ENCODE measurements at places on chromosomes 13 and 19.
A peak's percentile ranks its signal among the peaks of the same experiment; 100 is the strongest.

GRCh38 chr13:71979616-71980015 lies 112.6 kb upstream of the DACH1 start:
- H3K36me3 ChIP-seq = no peaks in the 10 kb centered on the region
- no peaks in the 10 kb centered on the region for H3K4me1 ChIP-seq
- no peak overlapping the region for H3K4me3 ChIP-seq
- DNase-seq = no peak
- H3K27ac ChIP-seq = no peak overlapping the region

DNA sequence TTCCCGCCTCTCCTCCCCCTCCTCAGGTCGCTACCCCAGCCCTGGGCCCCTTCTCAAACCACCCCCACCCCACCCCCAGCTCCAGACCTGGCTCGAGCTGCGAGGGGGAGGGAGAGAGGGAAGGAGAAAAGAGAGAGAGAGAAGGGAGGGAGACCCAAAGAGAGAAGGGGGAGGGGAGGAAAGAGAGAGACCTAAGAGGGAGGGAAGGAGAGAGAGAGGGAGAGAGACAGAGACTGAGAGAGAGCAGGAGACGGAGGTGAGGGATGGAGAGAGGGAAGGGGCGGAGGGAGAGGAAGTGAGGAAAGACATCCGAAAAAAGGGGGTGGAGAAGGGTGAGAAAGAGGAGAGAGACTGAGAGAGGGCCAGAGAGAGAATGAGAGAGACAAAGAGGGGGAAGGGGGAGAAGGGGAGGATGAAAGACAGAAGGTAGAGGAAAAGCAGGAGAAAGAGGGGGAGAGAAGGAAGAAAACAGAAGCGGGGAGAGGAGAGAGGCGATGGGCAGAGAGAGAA lies 2.0 kb upstream of the SPACA6 start:
- peaks cover 5% of the 10 kb centered on the region for H3K4me1 ChIP-seq
- H3K27ac ChIP-seq = peak overlapping the region; percentile 93
- H3K36me3 ChIP-seq = no peaks in the 10 kb centered on the region
- no peaks in the 10 kb centered on the region for H3K27me3 ChIP-seq

GRCh38 chr19:51799034-51799773 lies 4.2 kb downstream of the FPR3 start:
- no peak overlapping the region for H3K27ac ChIP-seq
- DNase-seq = no peak
- no peaks in the 10 kb centered on the region for H3K27me3 ChIP-seq
- H3K4me1 ChIP-seq = no peaks in the 10 kb centered on the region
- no peak overlapping the region for H3K4me3 ChIP-seq

DNA sequence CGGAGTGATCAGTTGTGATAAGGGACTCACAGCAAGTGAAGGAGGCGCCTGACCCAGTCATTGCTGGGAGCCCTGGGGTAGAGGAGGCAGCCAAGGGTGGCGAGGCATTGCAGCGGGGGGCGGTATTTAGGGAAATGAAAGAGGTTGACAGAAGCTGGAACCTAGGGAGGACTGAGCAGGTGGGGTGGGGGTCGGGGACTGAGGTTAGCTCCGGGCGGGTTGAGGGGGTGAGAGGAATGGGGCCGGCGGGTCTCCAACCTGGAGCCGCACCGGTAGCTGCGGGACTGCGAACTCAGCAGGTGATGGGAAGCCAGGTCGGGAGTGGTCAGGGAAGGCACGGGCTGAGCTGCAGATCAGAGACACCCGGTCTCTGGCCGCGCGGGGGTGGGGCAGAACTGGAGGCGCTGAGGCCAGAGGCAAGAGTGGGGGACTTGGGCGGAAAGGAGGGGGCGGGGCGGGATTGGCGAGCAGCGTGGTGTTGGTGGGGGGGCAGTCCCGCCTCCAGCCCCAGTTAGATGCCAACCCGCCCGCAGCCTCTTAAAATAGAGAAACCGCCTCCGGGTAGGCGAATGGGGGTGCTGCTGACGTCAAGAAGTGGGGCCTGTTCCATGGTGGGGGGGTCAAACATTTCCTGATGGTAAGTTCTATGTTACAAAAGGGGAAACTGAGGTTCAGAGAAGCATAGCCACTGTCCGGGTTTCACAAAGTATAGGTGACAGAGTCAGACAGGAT lies 1.5 kb downstream of the MAST3 start:
- H3K27me3 ChIP-seq = no peaks in the 10 kb centered on the region
- DNase-seq = peak; percentile 43
- peak overlapping the region; percentile 31 for H3K4me3 ChIP-seq
- peaks cover 9% of the 10 kb centered on the region for H3K4me1 ChIP-seq
- no peaks in the 10 kb centered on the region for H3K36me3 ChIP-seq

GRCh38 chr19:16142032-16142580 lies 1.4 kb upstream of the HSH2D start:
- H3K36me3 ChIP-seq = no peaks in the 10 kb centered on the region
- DNase-seq = no peak
- peaks cover 26% of the 10 kb centered on the region for H3K4me1 ChIP-seq
- no peak overlapping the region for H3K4me3 ChIP-seq

GRCh38 chr19:38336638-38337359 lies 1.2 kb downstream of the CATSPERG start:
- H3K36me3 ChIP-seq = no peaks in the 10 kb centered on the region
- DNase-seq = peak; percentile 93
- peaks cover 5% of the 10 kb centered on the region for H3K4me1 ChIP-seq
- H3K27me3 ChIP-seq = no peaks in the 10 kb centered on the region
- H3K4me3 ChIP-seq = peak overlapping the region; percentile 92

GRCh38 chr19:16368385-16369305 lies 44.0 kb downstream of the KLF2 start:
- no peaks in the 10 kb centered on the region for H3K36me3 ChIP-seq
- H3K27me3 ChIP-seq = no peaks in the 10 kb centered on the region
- peak overlapping the region; percentile 99 for H3K27ac ChIP-seq
- peak overlapping the region; percentile 59 for H3K4me3 ChIP-seq

DNA sequence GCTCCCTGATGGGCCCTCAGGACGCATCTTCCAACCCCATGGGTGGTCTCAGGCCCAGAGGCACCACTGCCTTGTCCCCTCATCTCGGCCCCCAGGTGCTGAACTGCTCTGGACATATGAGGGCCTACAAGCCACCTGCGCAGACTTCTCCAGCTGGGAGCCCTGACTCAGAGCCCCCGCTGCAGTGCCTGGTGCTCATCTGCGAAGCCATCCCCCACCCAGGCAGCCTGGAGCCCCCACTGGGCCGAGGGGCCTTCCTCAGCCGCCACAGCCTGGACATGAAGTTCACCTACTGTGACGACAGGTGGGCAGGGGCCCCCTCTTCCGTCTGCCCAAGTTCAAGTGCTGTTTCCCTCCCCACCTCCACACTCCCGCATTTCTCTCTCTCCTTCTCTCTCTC lies 12.2 kb downstream of the HIF3A start:
- H3K27me3 ChIP-seq = no peaks in the 10 kb centered on the region
- H3K27ac ChIP-seq = no peak overlapping the region
- DNase-seq = no peak
- no peak overlapping the region for H3K4me3 ChIP-seq

All from naive thymus-derived CD4-positive, alpha-beta T cell (primary cell).